ENCODE measurements at places on chromosomes 6 and 20. TPM values are rescaled to one million over a fixed set of nuclear protein-coding genes. Genes with fewer than 3 reads are reported as not detected.
A peak's percentile ranks its signal among the peaks of the same experiment; 100 is the strongest.

GRCh38 chr6:44172731-44173500, 14.3 kb downstream of the CAPN11 start:
- DNase-seq = peak; percentile 91

DNA sequence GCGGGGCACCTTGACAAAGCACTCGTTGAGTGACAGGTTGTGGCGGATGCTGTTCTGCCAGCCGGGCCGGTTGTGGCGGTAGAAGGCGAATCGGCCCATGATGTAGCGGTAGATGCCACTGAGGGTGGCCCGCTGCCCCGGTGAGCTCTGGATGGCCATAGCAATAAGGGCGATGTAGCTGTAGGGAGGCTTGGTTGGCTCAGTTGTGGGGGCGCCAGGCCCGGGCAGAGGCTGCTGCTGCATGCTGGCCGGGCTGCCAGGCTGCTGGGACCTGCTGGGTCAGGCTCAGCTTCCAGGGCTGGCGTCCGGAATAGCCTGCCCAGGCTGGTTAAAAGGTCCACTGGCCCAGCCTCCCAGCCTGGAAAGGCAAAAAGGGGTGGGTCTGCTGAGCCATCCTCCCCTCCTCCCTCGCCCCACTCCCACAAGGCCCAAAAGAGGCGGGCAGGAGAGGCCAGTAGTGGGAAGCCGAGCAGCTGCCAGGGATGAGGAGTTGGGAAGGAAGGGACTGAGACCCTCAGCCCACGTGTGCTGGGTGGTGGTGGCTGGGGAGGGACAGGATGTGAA, at the start of gene FOXS1:
FOXS1 (minus strand) TSS at position 305 of the 564 bp plus-strand sequence; CDS start at position 243, 62 bp downstream.
- peak; percentile 89 for DNase-seq

DNA sequence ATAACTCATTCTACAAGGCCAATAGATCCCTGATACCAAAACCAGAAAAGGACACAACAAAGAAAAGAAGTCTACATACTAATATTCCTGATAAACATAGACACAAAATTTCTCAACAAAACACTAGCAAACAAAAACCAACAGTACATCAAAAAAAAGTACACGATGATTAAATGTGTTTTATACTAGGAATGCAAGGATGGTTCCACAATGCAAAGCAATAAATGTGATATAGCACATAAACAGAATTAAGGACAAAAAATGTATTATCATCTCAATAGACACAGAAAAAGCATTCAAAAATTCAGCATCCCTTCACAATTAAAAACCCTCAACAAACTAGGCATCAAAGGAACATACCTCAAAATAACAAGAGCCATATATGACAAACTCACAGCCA, 23.2 kb downstream of the TREM1 start:
- no peak for DNase-seq

DNA sequence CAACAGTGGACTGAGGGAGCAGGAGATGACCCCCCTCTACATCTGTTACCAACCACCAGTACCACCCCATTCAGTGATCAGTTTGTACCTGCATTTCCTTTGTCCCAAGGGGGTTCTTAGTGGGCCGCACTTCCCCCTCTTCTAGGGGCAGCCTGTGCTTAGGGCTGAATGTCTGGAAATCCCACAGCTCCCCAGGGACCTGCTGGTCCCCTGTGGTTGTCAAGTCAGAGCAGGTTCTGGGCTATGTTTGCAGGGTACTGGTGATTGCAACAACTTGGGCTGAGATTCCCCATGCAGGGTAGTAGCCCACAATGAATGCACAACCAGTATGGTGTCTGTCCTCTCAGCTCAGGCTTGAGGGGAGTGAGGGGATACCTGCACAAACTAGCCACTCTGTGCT, 39.7 kb upstream of the COL10A1 start:
- DNase-seq = no peak

DNA sequence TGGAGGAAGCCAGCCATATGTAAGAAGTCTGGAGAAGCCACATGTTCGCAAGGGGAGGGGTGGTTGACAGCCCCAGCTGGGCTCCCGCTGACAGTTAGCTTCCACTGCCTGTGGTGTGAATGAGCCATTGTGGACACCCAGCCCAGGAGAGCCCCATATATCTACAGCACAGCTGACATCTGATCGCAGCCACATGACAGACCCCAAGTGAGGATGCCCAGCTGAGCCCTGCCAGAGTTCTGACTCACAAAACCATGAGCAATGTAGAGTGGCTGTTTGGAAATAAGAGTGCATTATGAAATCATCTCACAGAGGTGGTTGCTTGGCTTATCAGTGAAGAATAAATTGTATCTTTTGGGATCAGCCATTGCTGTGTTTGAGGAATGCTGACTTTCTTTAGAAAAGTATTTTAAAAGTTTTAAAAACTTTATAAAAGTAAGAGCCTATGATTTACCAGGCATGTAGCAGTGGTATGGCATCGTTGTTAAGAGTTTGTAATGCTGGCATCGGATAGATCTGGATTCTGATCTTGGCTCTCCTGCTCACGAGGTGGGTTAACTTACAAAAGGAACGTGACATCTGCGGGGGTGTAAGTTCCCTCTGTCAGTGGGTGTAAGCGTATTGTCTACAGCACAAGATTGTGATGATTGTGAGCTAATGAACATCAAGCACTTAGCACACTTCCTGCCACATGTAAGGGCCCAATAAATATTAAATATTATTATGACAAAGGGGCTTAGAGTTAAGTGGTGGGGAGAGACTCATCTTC, 24.1 kb downstream of the CFAP61 start:
- no peak for DNase-seq

The OR2H2 gene
- total RNA-seq = not detected

The C20orf204 gene
- total RNA-seq = 1.6 TPM

Measured in H7 (cell line).